Skin of body (tissue), 3 donors: ENCODE measurements at places on chromosomes 5 and 9.
A peak's percentile ranks its signal among the peaks of the same experiment; 100 is the strongest.

- no peak for DNase-seq
Measured at GRCh38 chr5:3361811-3362605, 233.6 kb upstream of the IRX1 start.

- no peak for DNase-seq
Measured at GRCh38 chr5:110251366-110251765, 475.1 kb downstream of the TMEM232 start.

- no peak for DNase-seq
Measured at GRCh38 chr5:10753178-10753577, 7.9 kb downstream of the DAP start.

DNA sequence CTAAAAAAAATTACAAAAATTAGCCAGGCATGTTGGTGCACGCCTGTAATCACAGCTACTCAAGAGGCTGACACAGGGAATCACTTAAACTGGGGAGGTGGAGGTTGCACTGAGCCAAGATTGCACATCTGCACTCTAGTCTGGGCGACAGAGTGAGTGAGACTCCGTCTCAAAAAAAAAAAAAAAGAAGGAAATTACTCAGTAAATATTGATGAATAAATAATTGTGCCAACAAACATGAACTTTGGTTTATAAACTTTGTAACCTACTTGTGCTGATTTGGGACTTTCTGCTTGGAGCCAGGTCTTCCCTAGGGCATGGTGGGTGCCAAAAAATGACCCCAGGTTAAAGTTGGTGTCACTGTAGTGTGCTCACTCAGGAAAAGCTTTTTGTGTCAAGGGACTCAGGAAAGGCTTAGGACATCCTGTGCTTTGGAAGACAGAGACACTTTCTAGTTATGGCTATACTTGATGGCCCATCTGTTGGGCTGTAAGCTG lies 19.0 kb downstream of the ABLIM3 start:
- DNase-seq, result no peak

DNA sequence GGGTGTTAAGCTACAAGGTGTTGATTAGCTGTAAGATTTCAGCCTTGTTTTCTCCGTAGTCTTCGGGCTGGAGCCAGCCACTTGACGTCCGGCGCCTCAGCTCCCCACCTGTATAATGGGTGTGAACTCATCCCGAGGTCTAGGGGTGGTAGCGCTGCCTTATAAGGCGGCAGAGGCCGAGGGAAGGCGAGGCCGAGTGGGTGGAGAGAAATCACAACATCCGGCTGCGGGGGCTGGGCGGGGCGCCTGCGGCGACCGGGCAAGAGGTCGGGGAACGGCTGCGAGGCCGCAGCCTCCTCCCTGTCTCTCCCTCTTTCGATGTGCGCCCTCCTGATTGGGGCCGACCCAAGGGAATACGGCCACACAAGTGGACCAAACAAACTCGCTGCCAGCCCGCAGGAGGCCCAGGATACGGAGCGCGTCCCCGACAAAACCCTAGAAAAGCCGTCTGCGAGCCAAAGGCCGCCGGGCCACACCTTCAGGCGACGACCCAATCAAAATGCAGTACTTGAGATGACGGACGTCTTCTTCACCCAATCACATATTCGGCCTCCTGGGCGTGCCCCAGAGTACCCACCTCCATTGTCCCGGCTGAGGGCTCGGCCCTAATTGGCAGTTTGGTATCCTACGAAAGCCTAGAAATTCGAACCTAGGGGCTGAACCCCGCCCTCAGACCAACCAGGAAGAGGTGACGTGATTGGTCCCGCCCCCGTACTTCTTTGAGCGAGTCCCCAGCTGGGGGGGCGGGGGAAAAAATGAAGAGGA lies 493 bp upstream of the GRK6 start:
- peak; percentile 100 for DNase-seq

DNA sequence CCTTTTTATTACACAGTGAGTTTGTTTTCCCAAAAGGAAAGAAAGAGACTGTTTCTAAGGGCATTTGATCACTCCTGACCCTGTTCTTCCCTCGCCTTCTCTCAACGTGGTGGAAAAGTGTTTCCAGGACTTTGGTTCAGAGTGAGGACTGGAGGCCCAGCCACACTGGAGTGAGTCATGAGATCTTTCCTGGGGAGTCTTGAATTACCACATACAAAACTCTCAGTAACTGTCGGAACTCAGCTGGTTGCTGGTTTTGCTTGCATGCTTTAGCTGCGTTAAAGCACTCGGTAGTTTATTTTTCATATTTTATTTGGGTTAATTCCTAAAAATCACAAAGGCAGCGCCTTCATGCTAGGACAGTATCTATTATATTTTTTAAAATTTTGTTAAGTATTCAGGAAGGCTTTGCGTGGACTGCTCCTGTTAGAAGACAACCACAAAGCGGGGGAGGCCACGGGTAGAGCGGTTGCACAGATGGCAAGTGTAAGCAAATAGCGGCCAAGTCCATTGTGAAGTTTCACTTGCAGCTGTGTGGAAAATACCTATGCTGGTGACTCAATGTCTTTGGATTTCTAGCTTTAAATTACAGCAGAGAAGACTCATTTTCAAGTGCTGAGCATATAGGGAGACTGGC lies 77.7 kb downstream of the ARSB start:
- peak; percentile 87 for DNase-seq

GRCh38 chr9:111632060-111632459 lies 926 bp downstream of the DNAJC25 start:
- no peak for DNase-seq

- DNase-seq, result no peak
Measured at GRCh38 chr5:56004874-56005273, 10.1 kb upstream of the IL6ST start.

GRCh38 chr9:35726931-35727330 lies 5.1 kb downstream of the TLN1 start:
- DNase-seq, result no peak

GRCh38 chr5:181217803-181218062 lies 5.3 kb upstream of the TRIM41 start:
- DNase-seq, result no peak

DNA sequence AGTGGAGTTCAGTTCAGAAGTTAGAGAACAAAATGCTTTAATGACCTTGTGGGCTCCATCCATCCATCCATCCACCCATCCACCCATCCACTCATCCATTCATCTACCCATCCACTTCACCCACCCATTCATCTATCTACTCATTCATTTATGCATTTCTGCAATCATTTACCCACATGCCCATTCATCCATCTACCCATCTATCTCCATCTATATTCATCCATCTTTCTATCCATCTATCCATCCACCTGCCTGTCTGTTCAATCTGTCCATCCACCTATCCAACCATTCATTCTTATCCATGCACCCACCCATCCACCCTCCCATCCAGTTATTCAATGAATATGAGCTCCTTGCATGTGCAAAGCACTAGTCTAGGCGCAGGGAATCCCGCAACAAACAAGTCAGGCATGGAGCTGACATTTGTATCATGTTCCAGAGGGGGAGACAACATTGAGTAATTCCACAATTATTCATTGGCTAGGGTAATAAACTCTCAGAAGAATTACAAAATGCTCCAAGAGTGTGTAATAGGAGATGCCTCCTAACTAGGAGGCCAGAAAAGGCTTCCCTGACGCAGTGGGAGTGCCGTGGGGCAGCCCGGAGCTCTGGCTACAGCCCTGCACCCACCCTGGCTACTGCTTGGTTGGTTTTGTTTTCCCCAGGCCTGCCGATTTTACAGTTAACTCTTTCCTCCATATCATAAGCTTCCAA lies 211.2 kb downstream of the NXNL2 start:
- DNase-seq, result no peak

DNA sequence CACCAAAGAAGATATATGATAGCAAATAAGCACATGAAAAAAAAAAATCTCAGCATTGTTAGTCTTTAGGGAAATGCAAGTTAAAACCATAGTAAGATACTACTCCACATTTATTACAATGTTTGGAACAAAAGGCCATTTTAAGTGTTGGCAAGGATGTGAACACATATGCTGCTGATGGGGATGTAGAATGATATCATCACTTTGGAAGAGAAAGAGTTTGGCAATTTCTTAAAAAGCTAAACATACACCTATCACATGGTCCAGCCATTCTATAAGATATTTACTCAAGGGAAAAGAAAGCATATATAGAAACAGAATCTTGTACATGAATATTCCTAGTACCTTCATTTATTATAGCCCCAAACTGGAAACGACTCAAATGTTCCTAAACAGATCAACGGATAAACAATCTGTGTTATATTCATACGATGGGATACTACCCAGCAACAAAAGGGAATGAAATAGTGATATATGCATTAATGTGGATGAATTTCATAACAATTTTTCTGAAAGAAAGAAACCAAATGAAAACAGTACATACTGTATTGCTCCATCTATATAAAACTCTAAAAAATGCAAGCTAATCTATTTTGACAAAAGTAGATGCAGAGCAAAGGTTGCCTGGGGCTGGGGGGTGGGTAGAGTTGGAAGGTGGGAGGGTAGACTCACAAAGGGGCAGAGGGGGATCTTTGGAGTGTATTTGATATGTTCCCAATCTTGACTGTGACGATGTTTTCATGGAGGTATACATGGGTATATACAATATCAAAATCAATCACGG lies 45.7 kb upstream of the SMAD5 start:
- peak; percentile 93 for DNase-seq

GRCh38 chr5:37696190-37697021 lies 143.4 kb downstream of the GDNF start:
- no peak for DNase-seq
